ENCODE measurements at places on chromosomes 13 and 19.

- peak; percentile 56 for DNase-seq
Observed at GRCh38 chr13:77374786-77375185, 47.9 kb upstream of the MYCBP2 start.

- DNase-seq, result no peak
Observed at GRCh38 chr13:103873725-103874124, 807.5 kb upstream of the SLC10A2 start.

GRCh38 chr19:50669302-50670101, 20.3 kb downstream of the C19orf81 start:
- peak; percentile 20 for DNase-seq

DNA sequence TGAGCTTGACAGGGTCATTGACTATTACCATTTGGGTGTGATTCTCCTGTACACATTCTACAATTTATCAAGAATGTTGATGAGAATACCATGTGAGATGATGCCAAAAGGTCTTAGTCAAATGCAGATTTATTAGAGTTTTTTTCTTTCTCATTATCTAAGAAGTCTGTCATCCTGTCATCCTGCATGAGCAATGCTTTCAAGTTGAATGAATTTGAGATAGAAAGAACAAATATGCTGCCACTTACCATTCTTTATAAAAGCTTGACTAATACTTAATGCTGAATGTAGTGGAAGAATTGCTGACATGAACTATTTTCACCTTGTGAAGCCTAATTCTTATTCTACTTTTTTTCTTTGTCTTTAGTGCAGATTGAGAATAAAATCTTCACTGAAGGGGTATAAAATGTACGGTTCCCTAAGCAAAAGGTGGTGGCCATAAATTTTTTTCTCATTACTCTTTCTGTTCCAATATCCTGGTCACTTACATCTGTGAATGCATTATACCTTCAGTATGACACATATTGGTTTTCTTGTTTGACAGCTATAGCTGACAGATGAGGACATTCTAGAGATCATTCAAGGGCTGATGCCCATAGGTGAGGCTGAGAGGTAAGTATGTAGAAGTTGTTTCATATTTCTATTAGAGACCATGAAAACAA, 1434.7 kb downstream of the SLITRK1 start:
- no peak for DNase-seq

GRCh38 chr19:18768046-18768771, 22.9 kb downstream of the COMP start:
- DNase-seq, result no peak

DNA sequence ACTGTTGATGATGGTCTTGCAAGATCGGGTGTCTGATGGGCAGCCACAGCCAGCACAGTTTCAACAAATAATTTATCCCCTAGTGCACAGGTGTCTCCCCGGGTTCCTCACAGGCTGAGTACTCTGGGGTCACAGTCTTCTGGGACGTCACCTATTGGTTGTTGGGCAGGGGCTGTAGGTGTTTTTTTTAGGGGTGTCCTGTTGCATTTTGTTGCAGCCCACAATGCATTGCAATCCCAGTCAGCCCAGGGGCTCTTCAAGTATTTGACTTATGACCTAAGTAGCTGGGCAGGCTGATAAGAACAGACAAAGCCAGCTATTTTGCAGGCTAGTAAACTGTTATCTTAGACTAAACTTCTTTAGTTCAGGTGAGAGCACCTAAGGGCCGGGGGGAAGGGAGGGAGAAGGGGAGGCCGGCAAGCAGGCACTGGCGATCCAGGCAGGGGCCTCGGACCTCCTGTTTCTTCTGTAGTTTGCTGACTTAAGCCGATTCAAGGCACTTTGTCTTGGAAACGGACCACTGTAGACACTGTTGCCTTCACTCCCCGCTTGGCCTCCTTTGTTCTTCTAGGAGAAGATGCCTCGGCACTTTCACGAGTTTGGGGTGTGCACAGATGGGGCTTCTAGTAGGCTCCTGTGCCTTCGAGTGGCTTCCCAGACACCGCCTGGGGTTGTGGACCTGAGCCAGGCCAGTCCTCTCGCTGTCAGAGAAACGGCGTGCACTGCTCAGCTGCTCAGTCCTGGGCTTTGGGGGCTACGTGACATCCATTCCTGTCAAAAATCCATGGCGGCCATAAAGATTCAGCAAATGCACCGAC, 33.9 kb upstream of the GRTP1 start:
- no peak for DNase-seq

DNA sequence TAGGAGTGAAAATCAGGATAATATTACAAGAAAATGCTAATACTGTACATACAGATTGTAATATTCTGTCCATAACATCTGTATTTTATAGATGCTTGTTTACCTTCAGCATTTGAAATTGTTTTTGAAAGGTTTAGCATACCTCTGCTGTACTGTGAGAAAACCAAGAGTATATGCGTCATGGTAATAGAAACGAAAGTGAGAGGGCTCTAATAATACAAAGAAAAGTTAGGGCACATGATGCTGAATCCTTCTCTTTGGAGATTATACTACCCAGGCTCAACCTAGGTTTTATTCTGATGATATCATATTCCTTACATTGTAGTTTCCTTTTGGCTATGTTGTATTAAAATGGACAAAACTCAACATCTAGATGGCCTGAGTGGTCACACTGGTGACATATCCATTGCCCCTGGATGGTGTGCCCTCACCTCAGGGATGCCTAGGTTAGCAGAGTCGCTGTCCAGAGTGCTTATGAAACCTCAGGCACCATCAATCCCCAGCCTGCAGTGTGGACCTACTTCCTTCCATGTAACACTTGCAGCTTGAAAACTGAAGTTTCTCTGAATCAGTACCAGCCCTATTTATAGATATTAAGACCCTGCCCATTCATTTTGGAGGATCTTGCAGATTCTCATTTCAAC, 253.7 kb downstream of the KCTD12 start:
- no peak for DNase-seq

DNA sequence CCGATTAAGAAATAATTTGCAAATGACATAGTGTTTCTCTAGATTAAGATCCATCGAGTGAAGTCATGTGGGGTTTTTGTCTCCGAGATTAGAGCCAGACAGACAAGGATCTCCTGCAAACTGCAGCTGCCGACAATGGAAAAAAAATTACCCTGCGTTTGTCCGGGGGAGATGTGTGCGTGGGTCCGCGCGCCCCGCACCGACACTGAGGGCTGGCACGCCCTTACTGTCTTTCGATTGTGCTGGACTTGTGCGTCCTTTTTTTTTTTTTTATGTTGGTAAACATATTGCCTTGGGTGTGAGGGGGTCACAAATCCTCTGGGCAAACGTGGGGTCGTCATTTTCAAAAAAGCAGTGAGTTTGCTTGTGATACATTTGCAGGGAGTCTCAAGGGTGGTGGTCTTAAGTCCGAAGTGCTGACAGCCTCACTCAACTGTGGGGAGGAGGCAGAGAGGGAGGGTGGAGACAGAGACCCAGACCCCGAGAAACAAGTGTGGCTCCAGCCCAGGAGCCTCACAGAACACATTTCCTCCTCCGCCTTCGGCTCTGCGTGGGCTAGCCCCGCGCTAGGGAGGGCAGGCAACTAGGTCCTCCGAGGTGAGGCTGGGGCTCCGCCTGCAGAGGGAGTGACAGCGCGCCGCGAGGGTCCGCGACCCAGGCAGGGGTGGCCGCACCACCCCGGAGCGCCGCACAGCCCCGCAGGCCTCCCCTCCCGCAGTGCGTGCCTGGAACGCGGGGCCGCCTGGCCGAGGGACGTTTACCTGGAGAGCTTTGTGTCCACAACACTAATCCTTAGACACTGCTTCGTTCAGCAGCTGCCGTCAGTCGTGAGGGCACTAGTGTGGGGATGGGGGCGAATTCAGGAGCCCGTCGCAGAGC, 11.7 kb upstream of the SOX1 start:
- no peak for DNase-seq

- DNase-seq, result no peak
Observed at GRCh38 chr19:33296488-33296971, 5.8 kb downstream of the CEBPA start.

DNA sequence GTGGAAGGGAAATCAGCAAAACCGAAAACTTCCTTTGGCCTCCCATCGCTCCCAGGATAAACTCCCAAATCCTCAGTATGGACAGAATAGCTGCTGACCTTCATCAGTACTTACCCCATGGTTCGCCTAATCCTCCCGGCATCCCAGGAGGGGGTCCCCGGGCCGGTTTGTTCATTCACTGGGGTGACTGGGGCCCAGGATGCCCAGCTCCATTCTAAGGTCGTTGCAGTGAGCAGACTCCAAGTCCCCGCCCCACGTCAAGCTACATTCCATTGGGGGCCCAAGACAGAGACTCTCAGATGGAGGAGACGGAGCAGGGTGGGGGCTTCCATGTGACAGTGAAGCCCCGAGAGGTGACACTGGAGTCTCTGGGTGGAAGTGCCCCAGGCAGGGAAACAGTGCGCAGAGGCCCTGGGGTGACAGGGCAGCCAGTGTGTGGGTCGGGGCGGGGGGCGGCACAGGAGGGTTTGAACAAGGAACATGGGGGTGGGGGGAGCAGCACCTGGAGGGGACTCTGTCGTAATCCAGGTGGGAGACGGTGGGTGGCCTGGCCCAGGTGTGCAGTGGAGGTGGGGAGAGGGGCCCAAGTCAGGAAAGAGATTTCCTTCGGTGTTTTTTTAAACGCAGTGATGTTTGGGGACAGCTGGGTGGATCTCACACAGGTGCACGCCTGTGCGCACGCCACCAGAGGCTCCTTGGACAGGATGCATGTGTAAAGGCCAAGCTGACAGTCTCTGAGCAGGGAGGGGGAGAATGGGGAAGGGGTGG, 5.1 kb downstream of the SSBP4 start:
- no peak for DNase-seq

DNA sequence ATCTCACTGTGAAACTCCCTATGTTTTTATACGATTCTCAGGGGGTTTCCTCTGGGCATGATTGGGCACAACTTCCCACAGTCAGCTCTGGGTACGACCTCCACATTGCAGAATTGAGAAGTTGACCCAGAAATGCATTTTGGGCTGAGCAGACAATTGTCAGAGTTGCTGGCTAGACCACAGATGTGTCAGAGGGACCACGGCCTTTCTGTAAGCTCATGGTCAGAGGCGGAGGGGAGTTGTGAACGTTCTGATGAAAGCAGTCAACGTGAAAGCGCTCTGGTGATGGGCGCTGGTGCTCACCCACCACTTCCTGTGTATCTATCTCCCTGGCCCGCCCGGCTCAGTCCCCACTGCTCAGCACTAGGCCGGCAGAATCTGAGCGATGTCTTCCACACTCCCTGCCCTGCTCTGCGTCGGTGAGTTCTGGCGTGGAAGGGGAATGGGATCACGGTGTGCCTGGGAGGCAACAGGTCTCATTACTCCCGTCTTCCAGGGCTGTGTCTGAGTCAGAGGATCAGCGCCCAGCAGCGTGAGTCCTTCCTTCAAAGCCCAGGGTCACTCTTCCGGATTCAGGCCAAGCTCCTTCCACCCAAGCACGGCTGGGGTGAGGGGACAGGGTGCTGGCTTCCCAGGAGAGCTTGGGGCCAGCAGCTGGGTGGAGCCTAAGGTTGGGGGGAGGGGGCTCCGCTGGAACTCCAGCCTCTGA, at the start of gene NCR1:
TSS of gene NCR1 (plus strand) at position 346 of the 709 bp plus-strand sequence. CDS start at position 386, 40 bp downstream.
- DNase-seq, result no peak

DNA sequence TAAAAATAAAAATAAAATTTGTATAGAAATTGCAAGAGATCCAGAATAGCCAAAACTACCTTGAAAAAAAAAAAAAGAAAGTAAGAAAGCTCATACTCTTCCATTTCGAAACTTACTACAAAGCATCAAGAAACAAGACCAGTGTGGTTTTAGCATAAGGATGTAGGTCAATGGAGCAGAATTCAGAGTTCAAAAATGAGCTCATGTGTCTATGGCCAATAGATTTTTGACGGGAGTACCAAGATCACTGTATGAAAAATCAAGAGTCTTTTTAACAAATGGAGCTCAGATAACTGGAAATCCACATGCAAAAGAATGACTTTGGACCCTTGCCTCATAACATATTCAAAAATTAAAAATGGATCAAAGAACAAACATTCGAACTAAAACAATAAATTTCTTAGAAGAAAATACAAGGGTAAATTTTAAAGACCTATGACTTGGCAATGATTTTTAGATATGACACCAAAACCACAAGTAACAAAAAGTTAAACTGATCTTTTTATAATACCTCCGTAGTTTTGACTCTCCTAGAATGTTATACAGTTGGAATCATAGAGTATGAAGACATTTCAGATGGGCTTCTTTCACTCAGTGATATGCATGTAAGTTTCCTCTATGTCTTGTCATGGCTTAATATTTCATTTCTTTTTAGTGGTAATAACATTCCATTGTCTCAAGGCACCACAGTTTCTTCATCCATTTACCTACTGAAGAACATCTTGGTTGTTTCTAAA, 43.2 kb downstream of the KLF12 start:
- DNase-seq, result no peak

GRCh38 chr13:96025283-96025682, 27.9 kb downstream of the UGGT2 start:
- no peak for DNase-seq

DNA sequence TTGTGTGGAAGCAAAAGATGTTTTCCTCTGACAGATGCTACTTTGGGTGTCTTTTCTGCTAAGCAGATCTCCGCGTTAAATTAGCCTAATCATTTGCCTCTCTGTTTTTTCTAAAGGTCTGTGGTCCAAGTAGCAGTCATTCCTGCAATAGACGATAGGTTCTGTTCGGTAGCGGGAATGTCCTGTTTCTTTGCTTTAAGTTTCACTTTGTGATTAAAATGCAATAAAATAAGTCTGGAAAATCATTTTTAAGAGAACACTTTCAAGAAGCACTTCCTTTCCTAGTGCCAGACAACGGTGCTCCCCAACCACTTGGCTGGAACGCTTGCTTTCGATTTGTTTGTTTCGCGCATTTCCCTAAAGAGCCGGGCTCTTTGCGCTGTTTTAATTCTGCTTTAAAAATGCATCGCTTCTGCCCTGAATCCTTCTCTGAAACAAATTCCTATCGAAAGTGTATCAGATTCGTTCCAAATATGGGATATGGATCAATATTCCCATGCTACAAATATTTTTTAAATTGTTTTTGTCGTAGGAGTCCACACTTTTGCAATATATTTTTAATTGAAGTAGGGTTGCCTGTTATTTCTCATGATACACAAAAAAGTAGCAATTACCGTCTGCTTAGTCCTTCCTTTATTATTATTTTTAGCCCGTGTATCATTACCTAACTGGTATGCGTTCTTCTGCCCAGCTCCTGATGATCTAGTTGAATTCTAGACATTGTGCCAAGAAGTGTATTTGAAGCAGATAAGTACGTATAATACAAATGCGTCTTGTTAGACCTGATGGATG, 14.2 kb downstream of the ZIC2 start:
- no peak for DNase-seq

- DNase-seq, result no peak
Observed at GRCh38 chr13:75393839-75394520, 88.0 kb downstream of the TBC1D4 start.

- no peak for DNase-seq
Observed at GRCh38 chr13:49411353-49411752, 32.5 kb downstream of the CAB39L start.

GRCh38 chr13:42405665-42406390, 133.9 kb downstream of the AKAP11 start:
- DNase-seq, result no peak

DNA sequence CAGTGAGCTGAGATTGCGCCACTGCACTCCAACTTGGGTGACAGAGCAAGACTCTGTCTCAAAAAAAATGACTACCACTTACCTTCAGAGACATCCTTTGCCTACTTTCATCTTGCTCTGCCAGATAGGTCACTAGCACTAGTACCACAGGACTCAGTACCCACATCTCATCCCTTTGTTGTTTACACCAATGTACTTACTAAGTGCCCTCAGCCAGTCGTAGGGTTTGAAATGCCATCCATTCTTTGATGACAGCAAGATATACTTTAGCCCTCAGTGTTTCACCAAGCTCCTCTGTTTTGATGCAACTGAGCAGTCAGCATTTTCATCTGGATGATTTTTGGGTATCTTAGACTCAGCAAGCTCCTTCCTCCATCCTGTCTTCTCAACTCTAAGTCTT, 6.1 kb downstream of the URAD start:
- DNase-seq, result no peak
